Activated naive CD8-positive, alpha-beta T cell treated with anti-CD3 and anti-CD28 coated beads for 36 hours (primary cell): ENCODE measurements at places on chromosomes 4 and X.

GRCh38 chr4:96063639-96064038, 223.7 kb downstream of the PDHA2 start:
- DNase-seq = no peak

GRCh38 chr4:166482758-166483157, 609.7 kb downstream of the TLL1 start:
- DNase-seq = no peak

DNA sequence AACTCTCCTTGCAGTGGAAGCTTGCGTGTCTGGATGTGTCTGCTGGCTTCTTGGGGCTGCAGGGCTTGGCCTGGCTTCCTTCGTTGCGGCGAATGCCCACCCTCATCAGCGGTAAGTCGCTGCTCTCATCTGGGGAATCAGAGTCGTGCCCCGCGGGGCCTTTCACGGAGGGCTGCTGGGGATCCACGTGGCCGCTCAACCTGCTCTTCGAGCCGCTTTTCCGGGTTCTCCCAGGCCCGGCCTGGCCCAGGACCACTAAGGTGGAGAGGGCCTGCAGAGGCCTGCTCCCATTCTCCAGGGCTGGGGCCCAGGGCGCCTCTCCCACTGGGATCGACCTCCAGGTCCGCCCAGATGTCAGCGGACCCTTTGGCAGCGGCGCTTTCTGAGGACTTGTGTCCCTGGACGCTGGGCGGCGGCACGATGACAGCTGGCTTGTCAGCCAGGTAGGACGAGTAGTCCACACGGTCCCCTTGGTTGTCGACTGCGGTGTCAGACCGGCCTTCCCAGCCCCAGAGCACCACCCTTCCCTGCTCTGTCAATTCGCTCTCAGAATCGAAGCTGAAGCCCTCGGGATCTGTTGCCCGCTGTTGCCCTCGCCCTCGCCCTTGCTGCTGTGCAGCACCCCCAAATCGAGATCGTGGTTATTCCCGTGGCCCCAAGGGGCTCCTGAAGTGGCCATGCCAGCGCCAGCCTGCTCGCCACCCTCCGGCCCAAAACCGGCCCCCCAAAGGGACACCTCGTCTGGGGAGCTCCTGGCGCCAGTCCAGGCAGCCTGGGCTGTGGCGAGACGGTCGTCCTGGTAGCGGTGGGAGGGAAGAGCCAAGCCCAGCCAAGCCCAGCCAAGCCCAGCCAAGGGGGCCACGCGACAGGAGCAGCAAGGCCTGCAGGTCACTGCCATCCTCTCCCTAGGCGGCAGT, 37.8 kb upstream of the NHSL2 start:
- DNase-seq = no peak

DNA sequence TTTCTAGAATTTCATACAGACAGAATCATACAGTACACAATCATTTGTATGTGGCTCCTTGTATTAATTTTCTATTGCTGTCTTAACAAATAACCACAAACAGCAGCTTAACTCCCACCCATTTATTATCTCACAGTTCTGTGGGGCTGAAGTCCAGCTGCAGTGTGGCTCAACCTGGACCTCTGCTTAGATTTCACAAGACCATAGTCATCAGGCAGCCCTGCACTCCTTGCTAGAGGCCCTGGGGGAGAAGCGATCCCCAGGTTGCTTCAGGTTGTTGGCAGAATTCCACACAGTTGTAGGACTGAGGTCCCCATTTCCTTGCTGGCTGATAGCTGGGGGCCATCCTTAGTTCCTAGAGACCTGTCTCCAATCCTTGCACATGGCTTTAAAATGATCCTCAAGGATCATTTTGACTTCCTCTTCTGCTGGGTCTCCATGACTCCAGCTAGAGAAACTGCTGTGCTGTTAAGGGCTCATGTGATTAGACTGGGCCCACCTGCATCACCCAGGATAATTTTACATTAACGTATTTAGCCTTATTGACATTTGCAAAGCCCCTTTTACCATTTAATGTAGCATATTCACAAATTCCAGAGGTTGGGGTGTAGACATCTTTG, 60.9 kb upstream of the SMAD1 start:
- no peak for DNase-seq

GRCh38 chr4:174856926-174857800, 28.1 kb upstream of the GLRA3 start:
- no peak for DNase-seq

GRCh38 chr4:23125118-23125517, 432.4 kb downstream of the GBA3 start:
- DNase-seq = no peak

- DNase-seq = no peak
These were observed 97.2 kb downstream of the CEP44 start for GRCh38 chr4:174380699-174381439.
